NCI-H526 treated with DMSO at 0.1 percent for 48 hours (cell line): ENCODE measurements at places on chromosomes 5 and 9.

- no peak for DNase-seq
Measured at GRCh38 chr5:24226479-24226878, 418.3 kb downstream of the CDH10 start.

GRCh38 chr5:126402621-126403555 lies 20.3 kb upstream of the GRAMD2B start:
- no peak for DNase-seq

DNA sequence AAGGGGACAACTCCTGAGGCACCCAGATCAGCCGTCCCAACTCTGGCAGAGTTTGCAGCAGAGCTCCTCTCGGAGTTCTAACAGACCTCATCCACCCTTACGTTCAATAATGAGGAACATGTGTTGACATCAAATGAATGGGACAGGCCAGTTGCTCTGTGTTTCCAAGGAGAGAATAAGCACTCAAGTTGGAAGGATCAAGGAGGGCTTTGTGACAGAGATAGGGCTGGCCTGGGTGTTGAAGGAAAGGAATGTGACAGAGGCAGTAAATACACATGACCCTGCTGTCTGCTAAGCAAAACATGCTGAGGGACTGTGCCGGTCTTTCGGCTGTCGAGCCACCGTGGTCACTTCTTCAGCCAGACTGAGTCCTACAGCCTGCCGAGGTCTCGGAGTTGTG lies 48.2 kb downstream of the GPR107 start:
- no peak for DNase-seq

DNA sequence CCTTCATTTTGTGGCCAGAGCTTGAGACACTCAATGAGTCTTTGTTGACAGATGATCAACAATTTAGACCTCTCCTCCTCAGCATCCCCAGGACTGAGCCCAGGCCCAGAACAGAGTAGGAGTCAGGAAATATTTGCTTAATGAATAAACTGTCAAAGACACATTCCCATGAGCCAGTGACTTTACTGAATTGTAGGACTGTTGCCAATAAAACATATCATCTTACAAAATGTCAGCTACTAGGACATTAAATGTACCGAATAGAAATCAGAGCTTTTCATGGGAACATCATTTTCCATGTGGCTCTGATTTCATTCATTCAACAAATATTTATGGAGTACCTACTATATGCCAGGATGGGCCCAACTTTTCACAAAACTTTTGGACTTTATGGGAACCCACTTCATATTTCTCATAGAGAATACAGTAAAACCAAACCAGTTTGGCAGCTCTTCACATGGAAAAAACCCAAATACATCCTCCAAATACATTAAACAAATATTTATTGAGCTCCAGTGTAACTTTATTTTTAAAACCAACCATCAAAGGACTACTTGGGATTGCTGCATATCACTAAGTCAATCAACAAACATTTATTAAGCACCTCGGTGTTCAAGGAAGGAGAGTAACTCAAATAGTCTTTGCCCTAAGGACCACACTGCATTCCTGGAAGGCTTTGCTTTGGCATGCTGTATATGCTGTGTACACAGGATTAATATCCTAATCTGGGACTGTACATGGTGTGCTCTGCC lies 11.4 kb downstream of the VDAC1 start:
- DNase-seq = peak; percentile 17

DNA sequence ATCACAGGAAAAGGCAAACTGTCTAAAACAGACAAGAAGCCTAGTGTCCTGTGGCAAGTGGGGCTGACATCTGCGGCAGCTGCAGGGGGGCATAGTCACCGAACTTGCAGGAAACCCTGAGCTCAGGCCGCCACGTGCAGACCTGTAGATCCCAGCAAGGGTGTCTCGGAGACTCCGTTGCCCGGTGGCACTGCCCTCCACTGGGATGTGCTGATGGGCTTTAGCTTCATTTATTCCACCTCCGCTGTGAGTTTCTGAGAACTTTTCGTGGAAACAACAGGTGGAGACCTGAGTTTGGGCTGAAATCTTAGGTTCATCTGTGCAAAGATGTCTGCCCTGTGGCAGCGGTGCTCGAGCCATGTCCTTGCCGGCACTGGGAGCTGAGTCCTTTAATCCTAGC lies 22.1 kb downstream of the CEP72 start:
- no peak for DNase-seq

DNA sequence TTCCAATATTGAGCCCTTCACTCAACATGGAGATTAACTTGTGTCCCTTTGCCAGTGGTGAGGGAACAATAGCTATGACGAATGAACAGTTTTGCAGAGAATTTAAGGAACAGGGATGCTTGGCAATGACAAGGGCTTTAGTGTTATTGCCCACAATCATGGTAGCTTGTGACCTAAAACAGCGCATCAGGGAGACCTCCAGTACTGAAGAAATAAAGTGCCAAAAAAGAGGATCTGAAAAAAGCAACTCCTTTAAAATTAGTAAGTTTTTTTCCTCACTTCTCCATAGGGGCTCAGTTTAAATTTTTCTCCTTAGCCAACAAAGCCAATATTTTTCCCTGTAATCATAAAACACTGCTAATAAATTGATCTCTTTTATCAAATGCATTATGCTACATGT lies 41.8 kb upstream of the PAM start:
- DNase-seq = no peak

GRCh38 chr5:87069311-87069710 lies 198.4 kb upstream of the RASA1 start:
- DNase-seq = no peak

GRCh38 chr9:18980189-18980588 lies 52.8 kb downstream of the SAXO1 start:
- DNase-seq = no peak

DNA sequence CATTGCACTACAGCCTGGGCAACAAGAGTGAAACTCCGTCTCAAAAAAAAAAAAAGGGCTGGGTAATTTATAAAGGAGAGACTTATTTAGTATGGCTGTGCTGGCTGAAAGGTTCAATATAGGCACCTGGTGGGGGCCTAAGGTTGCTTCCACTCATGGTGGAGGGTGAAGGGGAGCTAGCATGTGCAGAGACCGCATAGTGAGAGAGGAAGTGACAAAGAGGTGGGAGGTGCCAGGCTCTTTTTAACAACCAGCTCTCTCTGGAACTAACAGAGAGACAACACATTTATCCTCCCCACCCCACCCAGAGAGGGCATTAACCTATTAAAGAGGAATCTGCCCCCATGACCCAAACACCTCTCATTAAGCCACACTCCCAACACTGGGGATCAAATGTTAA lies 28.9 kb upstream of the SERINC5 start:
- DNase-seq = no peak

DNA sequence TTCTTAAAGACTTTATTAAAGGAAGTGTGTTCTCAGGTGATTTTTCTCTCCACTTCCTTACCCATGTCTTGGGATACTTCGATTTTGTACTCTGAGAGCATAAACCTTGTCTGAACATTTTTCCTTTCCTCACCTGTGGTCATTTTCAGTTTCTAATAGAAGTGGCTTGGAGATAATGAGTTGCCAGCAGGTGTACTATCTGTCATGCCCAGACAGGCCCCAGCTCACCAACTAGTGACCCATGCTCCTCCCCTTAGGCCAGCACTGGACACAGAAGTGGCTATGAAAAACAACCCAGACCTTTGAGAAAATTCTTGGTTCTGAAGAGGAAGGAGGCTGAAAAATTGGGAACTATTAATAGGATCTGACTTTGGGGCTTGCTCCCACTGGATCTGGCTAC lies 49.2 kb upstream of the SMIM32 start:
- no peak for DNase-seq

GRCh38 chr5:119274030-119274766 lies 81.6 kb upstream of the TNFAIP8 start:
- DNase-seq = no peak

DNA sequence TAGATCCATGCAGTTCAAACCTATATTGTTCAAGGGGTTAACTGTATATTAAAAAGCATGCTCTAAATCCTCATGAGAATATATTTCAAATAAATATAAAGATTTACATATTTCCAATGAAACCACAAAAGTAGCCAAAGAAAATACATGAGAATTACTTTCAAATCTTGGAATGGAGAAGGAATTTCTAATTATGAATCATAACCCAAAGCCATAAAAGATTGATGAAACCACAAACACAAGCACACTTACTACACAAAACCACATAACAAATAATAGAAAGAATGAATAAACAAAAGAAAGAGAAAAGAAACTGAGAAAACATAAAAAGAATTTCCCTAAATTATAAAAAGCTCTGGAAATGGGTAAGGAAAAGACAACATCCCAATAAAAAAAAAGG lies 16.0 kb downstream of the ERP44 start:
- no peak for DNase-seq

GRCh38 chr5:59559847-59560246 lies 333.7 kb downstream of the PDE4D start:
- DNase-seq = no peak

DNA sequence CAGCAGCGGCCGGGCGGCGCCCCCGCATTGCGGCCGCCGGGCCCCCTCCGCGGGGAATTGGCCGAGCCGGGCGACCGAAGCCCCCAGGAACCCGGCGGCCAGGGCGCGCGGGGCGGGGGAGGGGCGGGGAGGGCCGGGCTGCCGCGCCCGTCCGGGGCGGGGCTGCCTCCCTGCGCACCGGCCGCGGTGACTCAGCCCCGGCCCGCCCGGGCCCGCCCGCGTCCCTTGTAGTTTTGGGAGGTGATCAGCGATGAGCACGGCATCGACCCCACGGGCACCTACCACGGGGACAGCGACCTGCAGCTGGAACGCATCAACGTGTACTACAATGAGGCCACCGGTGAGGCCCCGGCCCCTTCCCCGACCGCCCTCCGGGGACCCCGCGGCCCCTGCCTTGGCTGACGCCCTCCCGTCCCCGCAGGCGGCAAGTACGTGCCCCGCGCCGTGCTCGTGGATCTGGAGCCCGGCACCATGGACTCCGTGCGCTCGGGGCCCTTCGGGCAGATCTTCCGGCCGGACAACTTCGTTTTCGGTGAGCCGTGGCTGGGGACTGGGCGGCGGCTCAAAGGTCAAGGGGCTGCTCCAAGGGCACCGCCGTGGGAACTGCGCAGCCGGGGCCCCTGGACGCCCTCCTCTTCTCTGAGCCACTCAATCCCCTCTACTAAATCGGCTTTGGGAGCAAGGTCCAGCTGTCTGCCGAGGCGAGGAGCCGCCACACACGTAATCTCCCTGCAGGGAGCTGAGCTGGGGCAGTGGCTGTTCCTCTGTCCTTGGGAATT lies 592 bp downstream of the TUBB4B start:
- no peak for DNase-seq

DNA sequence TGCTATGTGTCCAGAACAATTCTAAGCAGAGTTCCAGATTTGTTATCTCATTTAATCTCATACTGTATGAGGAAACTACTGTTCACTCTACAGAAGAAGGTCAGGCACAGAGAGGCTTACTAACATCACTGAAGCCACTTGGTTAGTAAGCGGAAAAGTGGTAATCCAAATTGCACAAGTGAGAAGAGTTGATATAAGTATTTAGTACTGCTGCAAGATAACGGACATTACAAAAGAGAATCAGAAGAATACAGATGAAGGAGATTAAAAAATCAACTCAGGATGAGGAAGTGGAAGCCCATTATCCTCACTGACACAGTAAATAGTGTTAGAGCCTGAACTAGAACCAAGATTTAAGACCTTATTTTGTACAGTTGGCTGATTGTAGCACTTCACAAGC lies 22.3 kb upstream of the TLR4 start:
- no peak for DNase-seq

- no peak for DNase-seq
Measured at GRCh38 chr9:3419893-3420292, 105.9 kb downstream of the RFX3 start.

DNA sequence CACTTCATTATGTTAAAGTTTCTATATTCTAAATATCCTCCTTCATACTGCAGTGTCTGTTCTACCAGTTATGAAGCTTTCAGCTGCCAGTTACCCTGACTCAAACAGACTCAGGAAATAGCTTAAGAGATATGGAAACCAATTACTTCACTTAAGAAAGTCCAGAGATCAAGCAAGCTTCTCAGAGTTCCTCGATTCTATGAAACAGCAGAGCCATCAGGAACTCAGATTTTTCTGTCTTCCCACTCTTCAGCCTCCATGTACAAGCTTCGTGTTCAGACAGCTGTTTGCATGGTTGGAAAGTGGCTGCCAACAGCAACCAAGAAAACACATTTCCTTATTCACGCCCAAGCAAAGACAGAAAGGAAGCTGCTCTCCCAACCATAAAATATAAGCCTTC lies 216.1 kb downstream of the ACTL7B start:
- DNase-seq = no peak

DNA sequence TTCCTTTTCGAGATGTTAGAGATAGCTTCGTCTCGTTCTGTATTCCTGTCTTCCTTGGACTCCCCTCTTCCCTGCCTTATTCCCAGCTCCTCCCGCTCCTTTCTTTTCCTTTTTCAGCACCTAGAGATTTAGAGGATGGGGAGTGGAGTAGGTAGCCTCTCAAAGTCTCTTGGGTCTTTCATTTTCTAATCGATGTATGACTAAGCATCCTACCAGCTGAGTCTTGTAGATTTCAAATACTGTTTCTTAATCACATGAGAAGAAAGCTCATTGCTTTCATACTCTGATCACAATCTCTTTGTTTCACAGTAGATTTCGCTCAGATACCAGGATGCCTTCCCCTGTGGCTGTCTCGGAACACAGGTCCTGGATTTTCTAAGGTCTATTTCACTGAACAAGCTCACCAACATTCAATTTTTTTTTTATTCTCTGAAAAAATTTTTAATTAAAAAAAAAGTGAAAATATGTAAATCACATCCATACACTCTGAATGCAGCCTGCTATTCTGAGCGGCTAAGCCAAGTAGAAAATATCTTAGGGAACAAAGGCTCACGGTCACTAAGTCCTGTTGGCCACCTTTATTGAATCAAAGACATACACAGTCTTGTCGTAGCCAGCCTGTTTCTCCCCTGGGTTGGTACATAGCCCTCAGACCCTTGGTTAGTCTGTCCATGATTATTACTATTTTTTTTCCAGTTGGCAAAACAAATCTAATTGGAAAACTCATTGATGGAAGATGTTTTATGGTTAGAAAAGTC lies 413.8 kb downstream of the KDM4C start:
- DNase-seq = no peak

DNA sequence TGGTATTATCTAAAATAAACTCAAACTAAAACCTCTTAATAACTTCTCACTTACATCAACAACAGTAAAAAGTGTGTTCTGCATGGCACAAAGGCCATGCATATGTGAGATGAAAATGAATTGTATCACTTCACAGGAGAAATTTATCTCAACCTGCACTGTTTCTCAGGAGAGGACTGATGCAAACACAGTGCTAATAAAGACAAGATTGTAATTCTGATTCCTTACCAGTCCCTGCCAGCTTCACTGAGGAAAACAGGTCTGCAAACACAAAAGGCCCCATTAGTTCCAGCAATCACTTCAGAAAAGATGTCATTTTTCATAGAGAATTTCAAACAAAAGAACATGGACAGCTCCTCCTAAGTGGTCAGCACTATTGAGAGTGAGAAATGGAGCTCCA lies 117.3 kb upstream of the PDE4D start:
- DNase-seq = no peak

- no peak for DNase-seq
Measured at GRCh38 chr5:141031006-141031405, 20.2 kb upstream of the PCDHB1 start.

- no peak for DNase-seq
Measured at GRCh38 chr9:78187763-78188484, 48.0 kb upstream of the CEP78 start.
